Natural killer cell treated with Interleukin-12 subunit alpha and Interleukin-12 subunit beta and Interleukin-15 and Interleukin-18, amount 100 ng/mL, for 72 hours (primary cell): ENCODE measurements at places on chromosomes 1 and 21. TPM values are rescaled to one million over a fixed set of nuclear protein-coding genes. Genes with fewer than 3 reads are reported as not detected.
A peak's percentile ranks its signal among the peaks of the same experiment; 100 is the strongest.

DNA sequence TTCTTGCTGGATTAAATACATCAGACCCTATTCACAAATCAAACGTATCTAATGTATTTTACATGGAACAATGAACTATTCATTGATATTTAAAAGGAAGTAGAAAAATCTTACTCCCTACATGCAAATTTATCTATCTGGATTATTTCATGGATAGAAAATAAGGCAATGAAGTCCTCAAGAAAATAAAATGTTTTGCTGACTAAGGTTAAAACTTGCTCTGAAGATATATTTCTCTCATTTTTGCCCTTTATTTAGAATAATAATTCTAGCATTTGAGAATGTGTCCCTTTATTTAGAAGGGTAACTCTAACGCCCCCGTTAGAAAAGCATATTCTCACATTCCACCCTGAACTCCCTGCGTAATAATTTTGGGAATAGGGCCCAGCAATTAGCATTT lies 627.0 kb upstream of the ZP4 start:
- DNase-seq, result no peak

DNA sequence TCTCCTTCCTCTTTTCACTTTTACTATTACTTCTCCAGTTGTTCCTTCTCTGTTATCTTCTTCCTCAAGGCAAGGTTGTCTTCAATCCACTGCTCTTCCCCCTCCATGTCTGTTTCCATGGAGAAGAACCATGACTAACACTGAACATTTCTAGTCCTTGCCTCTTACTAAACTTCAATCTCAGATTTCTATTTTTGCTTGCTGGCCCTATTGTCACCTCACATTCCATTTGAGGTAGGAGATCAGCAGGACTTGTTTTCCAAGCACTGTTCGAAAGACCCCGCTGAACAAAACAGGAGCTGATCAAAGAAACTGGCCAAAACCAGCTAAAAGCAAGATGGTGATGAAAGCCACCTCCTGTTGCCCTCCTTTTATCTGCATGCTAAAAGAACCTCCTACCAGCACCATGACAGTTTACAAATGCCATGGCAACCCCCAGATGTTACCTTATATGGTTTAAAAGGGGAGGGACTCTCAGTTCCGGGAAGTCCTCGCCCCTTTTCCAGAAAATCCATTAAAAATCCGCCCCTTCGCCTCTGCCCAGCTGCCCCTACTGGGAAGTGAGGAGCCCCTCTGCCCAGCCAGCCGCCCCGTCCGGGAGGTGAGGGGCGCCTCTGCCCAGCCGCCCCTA lies 22.6 kb downstream of the GON4L start:
- no peak for DNase-seq

DNA sequence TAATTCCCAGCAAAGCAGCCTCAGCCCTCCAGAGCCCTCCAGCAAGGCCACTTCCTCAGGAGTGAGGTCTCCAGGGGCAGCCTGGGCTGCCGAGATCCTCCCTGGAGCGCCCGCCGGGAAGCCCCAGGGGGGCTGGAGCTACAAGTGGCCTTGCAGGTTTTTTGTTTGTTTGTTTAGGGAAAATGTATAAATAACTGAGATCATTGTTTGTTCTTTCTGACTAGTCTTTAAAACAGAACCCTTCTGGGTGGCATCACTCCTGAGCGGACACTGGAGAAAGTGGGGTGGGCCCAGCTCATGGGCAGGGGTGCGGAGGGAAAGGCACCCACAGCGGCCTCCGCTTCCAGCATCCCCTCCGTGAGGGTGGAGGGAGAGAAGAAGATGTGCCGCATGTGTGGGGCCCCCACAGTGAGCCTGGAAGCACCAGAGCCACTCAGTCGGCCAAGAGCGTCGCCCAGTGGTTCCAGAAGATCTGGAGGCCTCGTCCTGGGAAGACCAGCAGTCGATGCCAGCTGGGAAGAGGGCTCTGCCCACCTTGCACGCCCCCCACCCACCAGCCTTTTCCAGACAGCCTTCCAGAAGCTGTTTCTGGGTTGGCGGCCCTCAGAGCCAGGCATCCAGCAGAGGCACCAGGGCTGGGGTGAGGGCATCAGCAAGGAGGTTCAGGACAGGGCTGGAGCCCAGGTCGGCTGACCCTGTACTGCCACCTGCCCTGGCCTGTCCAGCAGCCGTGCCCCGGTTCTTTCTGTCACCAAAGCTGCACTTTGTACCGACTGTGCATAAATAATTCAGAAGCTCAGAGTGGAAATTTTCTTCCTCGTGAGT lies 34.6 kb downstream of the TFF3 start:
- no peak for DNase-seq

DNA sequence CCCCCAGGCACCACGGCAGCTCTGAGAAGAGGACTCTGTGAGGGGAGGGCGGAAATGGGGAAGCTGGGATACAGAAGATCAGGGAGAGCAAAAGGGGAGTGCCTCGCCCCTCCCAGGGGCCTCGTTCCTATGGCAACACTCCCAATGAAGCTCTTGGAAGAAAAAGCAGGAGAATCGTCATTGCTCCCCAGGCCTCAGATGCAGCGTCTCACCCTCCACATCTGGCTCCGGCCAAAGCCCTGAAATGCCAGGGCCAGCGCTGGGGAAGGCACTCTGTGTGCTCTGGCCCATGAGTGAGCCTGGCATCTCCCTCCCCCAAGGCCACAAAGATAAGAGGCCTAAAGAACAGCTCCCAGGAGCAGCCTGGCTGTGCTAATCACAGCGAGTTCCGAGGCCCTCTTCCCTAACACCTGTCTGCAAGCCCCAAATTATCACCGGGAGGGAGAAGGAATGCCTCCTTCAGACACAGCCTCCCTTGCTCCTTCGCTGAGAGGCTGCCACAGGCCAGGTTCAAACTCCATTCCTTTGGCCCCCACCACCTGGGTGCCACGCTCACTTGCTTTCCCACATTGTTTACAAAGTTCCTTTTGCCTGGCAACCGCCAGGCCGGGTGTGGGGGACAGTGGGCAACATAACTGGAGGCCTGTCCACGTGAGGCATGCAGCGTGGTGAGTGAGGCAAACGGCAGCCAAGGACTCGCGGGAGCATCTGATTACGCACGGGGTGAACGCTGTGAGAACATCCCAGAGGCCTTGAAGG lies 27.8 kb downstream of the ECE1 start:
- DNase-seq, result no peak

- no peak for DNase-seq
These were observed 5.7 kb downstream of the TMEM50A start for GRCh38 chr1:25343872-25344271.

Gene CLCC1
- 15.5 TPM for total RNA-seq

DNA sequence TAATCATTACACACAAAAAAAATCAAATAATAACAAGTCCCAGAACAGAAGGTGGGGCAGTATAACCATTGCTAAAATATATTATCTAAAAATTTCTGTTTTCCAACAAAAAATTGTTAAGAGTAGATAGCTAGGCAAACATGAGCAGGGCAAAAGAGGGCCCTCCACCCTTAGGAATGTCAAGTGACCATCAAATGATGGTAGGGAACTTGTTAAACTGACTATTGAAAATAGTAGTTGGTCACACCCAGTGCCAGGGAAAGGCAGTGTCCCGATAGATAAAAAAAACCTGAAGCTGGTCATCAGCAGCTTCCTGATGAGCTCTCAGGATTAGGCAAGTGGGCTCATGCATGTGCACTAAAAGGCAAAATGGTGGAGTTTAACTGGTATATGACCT lies 18.4 kb upstream of the COP1 start:
- no peak for DNase-seq

Gene TSPEAR
- not detected for total RNA-seq

DNA sequence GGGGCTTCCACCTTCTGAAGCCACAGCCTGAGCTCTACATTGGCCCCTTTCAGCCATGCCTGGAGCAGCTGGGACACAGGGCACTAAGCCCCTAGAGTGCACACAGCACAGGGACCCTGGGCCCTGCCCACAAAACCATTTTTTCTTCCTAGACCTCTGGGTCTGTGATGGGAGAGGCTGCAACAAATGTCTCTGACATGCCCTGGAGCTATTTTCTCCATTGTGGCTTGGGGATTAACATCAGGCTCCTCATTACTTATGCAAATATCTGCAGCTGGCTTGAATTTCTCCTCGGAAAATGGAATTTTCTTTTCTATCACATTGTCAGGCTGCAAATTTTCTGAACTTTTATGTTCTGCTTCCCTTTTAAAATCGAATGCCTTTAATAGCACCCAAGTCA lies 795.7 kb downstream of the LTN1 start:
- DNase-seq, result no peak

GRCh38 chr1:95181096-95181495 lies 52.9 kb upstream of the RWDD3 start:
- DNase-seq, result no peak

Gene EPHA2
- total RNA-seq, result not detected

- DNase-seq, result no peak
These were observed 72.6 kb upstream of the USP24 start for GRCh38 chr1:55287723-55288122.

Gene C1orf185
- total RNA-seq, result not detected

DNA sequence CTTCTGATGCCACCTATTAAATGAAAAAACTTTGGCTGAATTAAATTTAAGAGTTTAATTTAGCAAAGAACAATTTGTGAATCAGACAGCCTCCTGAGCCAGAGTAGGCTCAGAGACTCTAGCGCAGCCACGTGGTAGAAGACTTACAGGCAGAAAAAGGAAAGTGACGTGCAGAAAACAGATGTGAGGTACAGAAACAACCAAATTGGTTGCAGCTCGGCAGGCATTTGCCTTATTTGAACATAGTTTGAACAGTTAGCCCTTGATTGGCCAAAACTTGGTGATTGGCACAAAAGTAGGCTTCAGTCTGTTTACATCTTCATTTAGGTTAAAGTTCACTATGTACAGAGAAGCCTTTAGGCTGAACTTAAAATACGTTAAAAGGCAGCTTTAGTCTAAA lies 22.9 kb downstream of the TCP10L start:
- no peak for DNase-seq

GRCh38 chr1:169348383-169349036 lies 19.1 kb downstream of the NME7 start:
- DNase-seq, result peak; percentile 81

Gene FAF1
- 77.9 TPM for total RNA-seq

DNA sequence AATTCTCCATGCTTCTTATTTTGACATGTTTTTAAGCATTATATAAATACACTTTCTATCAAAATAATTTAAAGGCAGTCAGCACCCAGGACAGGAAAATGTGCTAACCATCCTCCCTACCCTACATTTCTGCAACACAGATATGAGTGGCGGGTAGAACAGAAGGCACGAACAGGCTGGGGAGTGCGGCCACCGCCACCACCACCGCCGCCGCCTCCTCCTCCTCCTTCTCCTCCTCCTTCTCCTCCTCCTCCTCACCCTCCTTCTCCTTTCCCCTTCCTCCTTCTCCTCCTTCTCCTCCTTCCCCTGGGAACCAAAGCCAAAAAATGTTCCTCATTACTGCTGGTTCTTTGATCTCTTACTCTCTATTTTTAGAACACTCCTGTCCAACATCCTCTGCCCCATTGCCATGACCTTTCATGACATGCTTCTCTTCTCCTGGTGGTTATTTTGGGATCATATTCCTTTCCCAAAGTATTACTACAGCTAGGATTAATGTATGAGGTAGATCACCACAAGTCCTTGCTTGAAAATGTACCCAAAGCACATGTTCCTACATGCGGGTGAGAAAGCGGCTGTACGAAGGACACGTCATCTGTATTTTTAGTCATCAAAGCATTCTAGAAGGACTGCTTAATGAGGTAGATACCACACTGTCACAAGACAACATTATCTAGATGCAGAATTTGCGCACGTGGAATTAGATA lies 24.5 kb upstream of the CCN1 start:
- DNase-seq, result no peak

- DNase-seq, result no peak
These were observed 66.3 kb downstream of the CNST start for GRCh38 chr1:246632281-246633168.

DNA sequence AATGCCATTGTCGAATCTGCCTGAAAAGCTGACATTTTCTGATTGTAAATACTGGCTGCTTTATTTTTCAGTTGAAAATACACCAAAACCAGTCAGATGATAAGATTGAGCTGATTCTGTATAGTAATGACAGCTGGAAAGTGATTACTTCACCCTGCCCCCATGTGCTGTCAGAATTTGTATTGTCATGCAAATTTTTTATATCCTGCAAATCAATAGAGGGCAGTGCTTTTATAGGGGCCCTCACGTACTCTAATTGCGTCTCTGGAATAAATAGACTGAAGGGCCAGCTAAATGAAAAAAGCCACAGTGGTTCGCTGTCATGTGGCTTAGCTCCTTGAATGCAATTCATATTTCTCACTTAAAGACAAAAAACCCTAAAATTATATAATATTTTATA lies 208.6 kb downstream of the LHX8 start:
- DNase-seq, result no peak

Gene BNIPL
- 3.8 TPM for total RNA-seq

Gene NPPA
- total RNA-seq, result not detected

GRCh38 chr21:17644186-17644585 lies 31.5 kb upstream of the BTG3 start:
- no peak for DNase-seq

GRCh38 chr1:226481133-226481532 lies 67.4 kb upstream of the STUM start:
- no peak for DNase-seq

Gene ZBTB8OS
- 58.3 TPM for total RNA-seq

Gene FHAD1
- total RNA-seq, result not detected

GRCh38 chr1:234139966-234140365 lies 233.3 kb upstream of the COA6 start:
- DNase-seq, result no peak

GRCh38 chr1:234429434-234429806 lies 49.6 kb downstream of the TARBP1 start:
- DNase-seq, result no peak

GRCh38 chr1:192395211-192395610 lies 78.4 kb downstream of the RGS21 start:
- no peak for DNase-seq

Gene C1QA
- not detected for total RNA-seq

DNA sequence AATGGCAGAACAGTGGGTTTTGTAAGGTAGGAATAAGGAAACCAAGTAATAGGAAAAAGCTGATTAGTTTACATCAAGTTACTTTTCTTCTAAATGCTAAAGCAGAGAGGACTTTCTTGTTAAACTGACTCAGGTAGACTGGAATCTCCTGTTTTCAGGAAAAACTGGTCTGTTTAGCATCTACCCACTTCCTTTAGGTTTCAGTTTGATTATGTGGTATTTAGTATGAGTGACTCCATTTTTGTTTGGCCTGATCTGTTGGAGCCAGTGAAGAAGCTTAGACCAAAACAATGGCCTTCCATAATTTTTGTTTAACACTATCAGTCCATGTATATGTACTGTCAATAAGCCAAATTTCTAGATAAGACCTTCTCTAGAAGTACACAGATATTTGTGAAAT lies 88.4 kb downstream of the EPB41 start:
- no peak for DNase-seq

GRCh38 chr1:205071801-205072200 lies 12.5 kb downstream of the TMEM81 start:
- no peak for DNase-seq

- no peak for DNase-seq
These were observed 124.6 kb downstream of the HLCS start for GRCh38 chr21:36841866-36842265.

Gene MROH7
- total RNA-seq, result 0.84 TPM

DNA sequence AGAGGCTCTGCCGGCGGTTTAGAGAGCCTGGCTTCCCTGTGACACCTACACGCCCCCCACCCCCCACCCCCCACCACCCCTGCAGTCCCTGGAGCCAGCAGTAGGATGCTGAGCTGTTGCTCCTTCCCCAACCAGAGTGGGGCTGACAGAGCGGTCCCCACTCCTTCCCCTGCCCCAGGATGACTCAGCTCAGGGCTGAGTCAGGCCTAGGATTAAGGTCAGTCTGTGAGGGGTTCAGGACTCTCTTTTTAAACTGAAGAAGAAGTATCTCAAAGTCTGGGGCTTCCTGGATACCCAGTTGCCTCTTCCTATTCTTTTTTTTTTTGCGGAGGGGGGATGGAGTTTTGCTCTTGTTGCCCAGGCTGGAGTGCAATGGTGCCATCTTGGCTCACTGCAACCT lies 19.1 kb downstream of the DMBX1 start:
- DNase-seq, result no peak
